Mucosa of descending colon (tissue), 3 donors: ENCODE measurements at places on chromosomes 2 and 18.

GRCh38 chr2:60976875-60977561 is 40.5 kb upstream of the PEX13 start:
- no peak for DNase-seq

DNA sequence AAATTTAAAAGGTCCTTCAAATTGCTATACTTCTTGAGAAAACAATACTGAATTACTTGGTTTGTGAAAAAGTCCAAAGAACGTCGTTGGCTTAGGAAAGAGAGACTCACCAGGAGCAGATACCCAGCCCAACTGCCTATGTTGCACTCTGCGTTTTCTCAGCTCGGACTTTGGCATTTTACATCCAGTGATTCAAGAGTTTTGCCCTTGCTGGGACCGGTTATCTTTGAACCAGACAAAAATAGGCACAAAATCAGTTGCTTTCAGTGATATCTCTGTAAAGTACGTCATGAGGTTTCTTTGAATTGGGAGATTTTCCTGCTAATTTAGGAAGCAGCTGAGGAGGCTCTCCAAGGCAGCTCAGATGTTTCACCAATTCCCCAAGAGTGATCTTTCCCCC is 29.3 kb downstream of the FHOD3 start:
- no peak for DNase-seq

DNA sequence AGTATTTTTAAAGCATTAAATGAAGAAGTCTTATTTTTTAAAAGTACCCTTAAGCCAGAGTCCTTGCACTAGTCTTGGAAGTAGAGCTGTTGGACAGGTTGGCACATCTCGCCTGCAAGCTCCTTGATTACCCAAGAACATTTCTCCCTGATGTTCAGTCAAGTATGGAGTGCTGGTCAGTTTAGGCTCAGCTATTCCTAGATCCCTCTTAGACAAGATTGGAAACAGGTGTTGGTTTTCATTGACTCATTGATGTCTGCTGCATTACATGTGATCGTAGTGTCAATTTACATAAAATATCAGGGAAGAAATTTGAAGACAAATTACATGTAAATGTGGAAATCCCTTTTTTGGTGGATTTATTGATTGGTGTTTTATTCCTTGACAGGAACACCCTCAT is 170.4 kb downstream of the ZNF407 start:
- no peak for DNase-seq

DNA sequence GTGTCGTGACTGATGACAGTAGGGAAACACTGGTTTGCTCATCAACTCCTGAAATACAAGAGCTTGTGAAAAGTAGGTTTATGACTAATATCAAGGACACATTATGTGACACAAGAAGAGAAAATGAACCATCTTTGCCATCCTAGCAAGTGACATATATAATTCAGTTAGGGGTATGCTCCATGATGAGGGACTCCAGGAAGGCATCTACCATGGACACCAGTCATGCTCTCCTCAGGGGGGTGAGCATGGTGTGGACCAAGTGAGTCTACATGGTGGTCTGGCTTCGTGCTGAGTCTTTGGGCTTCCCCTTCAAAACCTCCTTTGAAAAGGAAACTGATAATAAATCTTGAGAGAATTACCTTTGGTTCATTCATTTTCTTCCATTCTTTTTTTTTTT is 11.7 kb upstream of the SERPINB5 start:
- DNase-seq, result no peak

DNA sequence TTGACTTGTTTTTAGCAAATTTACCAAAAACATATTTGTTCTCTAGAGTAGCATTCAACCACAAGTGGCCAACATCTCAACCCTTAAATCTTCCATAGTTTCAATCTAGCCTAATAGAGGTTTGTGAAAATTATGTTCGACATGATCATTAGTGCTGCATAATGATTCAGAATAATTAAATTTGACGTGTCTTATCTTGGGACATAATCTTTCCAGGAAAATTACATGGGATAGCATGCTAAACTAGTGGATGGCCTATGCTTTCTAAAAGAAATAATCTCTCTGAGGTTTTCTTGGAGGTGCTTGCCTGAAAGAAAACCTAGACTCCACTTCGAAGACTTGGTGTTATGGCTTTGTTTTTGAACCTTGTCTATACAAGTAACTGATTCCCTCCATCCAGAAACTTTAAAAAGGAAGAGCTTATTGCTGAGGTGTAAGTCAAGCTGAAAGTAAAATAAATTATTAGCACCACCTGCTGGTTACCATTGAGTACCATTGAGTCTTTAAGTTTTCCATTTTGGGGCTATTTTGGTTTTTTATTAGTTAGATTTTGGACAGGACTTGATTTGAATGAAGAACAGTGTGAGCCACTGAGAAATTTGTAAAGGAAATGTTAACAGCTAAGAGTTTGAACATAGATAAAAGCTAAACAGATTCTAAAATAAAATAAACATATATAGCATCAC is 32.7 kb downstream of the COX7A2L start:
- no peak for DNase-seq

- no peak for DNase-seq
Measured at GRCh38 chr18:80127635-80128034, 18.6 kb downstream of the ADNP2 start.

GRCh38 chr2:46327627-46328026 is 30.4 kb downstream of the EPAS1 start:
- no peak for DNase-seq

- DNase-seq, result no peak
Measured at GRCh38 chr2:111243295-111243694, 122.6 kb downstream of the BCL2L11 start.

DNA sequence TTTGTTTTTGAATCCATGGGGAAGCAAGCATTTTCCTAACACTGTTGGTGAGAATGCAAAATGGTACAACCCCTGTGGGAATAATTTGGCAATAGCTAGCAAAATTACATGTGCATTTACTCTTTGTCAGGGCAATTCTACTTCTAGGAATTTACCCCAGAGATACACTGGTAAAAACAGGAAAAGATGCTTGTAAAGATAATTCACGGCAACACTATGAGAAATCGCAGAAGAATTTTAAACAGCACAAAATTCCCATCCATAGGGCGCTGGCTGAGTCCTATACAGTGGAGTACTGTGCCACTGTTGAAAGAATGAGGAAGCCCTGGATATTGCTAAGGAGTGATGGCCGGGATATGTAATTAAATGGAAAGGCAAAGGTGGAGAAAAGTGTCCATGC is 75.8 kb downstream of the DGKD start:
- no peak for DNase-seq

- no peak for DNase-seq
Measured at GRCh38 chr2:205180730-205181129, 501.6 kb upstream of the NRP2 start.

DNA sequence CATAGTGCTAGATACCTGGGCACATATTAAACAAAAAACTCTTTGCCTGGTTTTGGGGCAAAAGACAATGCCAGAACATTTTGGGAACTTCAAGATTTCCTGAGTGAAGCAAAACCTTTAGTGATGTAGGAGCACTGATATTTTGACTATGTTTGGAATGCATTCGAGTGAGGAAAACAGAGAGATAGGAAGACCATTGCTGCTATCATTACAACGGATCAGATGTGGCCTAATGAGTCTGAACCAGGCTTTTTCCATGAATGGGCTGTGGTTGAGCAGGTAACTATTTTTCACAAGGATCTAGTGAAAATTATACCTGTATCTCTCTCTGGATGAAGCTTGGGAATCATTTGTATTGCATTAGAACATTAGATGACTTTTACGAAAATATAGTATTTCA is 562.2 kb downstream of the DCC start:
- DNase-seq, result no peak

GRCh38 chr2:67993329-67993728 is 69.5 kb downstream of the C1D start:
- no peak for DNase-seq

- no peak for DNase-seq
Measured at GRCh38 chr2:27909901-27910300, 19.4 kb downstream of the BABAM2 start.

DNA sequence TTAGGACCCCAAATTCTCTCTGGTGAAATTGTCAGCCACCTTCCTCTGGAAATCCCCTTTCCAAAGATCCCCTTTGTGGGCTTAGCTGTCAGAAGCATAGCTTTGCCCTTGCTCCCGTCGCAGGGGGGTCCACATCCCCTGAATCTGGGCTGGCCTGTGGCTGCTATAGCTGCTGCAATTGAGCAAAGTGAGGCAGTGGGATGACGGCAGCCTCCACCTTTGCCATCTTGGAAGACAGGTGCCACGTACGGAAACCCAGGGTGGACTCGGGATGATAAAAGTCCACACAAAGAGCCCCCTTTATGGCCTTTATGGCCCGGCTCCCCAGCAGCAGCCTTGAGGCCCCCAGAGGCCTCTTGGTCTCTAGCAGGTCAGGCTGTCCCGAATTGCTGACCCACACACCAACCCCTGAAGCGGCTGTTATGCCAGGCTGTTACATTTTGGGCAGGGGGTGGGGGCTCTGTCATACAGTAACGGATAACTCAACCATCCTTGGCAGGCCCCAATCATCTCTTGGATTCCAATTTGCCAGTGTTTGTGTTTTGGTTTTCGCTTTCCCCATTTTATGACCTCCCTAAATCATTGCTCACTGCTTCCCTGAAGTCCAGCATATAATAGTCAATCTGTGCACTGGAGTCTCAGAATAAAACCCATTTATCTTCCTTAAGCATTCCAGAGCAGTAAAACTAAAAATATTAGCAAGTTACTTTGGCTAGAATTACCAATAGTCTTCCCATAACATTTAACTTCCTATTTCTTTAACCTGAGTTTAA is 33.2 kb upstream of the ID2 start:
- no peak for DNase-seq

DNA sequence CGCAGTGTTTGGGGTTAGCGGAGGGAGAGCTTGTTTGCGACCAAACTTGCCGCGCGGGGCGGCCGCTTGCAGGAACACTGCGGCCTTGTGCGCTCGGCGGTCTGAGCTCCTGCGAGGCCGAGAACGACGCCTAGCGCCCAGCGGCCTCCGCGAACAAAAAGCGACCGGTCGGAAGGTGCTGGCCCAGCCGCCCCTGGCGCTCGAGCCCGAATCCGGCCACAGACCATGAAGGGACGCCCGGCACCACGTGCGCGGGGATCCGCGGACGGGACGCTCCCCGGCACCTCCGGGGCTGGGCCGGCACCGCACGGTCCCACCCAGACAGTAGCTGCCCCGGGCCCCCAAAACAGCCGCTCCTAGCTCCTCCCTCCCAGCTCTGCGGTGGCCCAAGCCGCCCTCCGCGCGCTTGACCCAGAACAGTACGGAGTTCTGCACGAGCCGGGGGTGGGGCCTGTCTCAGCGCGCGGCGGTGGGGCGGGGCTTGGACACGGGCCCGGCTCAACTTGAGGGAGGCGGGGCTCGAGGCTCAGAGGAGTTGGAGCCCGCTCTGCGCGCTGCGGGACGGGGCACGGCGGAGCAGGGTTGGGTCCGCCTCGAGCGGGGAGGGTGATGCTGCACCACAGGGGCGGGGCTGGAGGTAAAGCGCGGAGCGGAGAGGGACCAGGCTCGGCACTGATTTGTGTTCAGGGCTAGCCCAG is 664 bp upstream of the IMPA2 start:
- peak; percentile 100 for DNase-seq

DNA sequence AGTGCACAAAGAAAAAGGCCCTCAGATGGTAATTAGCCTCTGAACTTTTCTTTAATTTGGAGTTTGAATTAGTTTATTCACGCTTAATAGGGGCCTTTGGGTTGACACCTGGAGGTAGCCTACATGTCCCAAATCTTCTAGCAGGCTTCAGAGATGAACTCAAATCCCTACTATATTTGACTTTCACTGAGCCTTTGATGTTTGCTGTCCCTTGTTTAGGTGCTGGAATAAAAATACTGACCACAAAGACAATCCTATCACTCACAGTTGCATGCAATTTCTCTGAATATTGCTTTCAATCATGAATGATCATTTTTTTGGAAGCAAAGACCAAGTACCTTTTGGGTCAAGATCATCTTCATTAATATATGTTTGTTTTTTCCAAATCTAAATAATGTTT is 564.0 kb upstream of the FANCL start:
- DNase-seq, result no peak

DNA sequence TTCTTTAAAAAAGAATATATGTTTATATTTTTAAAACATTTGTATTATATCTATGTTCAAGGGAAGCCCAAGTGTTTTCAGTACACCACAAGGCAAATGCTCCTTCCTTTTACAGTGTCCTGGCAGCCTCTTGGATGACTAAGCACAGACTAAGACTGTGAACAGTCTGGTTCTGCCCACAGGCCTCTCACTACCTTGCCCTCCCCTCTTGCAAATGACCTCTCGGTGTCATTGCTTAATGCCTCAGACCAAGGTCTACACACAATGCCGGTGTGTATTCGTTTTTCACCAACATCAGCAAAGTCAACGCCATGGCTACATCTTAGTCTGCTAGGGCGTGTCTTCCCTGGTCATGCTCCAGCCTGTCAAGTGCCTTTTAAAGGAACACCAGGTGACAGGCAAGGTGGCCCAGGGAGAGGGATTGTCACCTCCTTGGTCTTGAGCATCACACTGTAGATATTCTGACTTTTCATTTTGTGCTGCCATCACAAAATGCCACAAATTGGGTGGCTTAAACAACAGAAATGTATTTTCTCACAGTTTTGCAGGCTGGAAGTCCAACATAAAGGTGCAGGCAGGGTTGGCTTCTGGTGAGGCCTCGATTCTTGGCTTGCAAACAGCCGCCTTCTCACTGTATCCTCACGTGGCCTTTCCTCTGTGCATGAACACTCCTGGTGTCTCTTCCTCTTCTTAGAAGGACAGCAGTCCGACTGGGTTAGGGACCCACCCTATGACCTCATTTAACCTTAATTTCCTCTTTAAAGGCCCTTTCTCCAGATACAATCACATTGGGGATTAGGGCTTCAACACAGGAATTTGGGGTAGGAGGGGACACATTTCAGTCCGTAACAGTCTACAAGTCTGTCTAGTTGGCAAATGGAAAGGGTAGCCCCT is 266.5 kb downstream of the KLHL29 start:
- no peak for DNase-seq

DNA sequence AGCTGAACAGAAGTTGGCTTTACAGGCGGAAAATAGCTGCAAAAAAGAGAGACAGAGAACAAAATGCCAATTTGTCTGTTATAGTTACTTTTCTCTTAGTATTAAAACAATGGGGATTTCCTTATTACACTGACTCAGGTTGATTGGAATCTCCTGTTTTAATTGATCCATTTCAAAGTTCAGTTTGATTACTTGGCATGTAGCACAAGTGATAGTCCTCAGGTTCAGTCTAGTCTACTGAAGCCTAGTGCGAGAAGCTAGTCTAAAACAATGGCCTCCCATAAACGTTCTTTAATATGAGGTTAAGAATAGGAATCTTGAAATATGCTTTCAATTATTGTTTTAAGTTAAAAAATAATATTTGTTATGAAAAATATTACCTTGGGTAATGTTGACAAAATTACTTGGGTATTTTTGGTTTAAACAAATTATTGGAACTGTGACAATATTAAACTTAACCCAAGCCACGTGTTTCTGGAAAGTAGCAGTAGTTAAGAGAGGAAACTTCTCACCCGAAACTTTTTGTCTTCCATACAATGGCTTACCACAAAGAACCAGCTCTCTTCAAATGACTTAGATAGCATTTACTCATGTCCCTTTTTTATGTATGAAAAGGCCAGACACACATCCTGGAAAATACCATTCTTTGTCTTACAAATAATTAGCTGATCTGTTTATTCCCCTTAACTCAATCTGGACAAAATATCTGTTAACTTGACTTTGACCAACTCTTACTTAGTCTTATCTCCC is 1326.2 kb upstream of the TMEFF2 start:
- DNase-seq, result no peak

GRCh38 chr2:155035308-155035707 is 336.8 kb downstream of the KCNJ3 start:
- DNase-seq, result no peak
